Stimulated activated CD8-positive, alpha-beta memory T cell treated with anti-CD3 and anti-CD28 coated beads, Interleukin-7, amount 100 ng/mL, for 1 hour (primary cell): ENCODE measurements at places on chromosomes 5 and 9.

DNA sequence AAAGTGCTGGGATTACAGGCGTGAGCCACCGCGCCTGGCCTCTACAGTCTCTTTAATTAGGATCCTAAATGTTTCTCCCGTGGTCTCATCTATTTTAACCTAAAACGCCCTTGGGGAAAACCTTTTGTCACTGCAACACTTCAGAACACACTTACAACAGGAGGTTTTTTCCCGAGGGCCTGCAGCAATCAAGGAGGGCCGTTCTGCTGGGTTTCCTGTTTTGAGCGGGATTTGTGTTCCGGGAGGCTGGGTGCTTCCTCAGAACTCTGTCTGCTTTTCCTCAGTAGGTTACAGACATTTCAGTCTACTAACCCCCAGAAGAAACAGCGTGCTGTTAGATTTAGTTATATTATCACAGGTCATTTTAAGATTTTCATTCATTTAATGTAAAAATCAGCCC lies 65.4 kb upstream of the IRX4 start:
- no peak for DNase-seq

DNA sequence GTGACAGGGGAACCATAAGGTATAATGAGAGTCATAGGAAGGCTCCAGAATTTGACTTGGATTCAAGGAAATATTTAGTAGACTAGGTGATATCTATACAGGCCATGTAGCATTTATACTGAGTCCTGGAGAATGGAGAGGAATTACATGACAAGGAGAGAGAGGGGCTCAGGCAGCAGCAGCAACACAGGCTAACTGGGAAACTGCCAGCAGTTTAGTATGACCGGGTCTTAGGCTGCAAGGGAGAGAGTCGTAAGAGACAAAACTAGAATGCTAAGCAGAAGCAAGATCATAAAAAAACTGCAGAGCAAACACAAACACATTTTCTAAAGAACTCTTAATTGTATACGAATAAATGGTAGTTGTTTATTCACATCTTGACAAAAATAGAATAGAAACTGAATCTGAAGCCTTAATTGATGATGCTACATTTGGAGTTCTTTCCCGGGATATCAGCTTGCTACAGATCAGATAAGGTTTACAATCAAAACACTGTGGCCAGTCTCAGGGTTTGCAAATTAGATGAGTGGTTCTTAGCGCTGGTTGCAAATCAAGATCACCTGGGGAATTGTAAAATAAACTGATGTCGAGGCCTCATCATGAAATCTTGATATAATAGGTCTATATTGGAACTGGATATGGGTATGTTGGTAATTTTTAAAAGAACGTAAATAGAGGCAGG lies 480.0 kb upstream of the C9orf72 start:
- no peak for DNase-seq

DNA sequence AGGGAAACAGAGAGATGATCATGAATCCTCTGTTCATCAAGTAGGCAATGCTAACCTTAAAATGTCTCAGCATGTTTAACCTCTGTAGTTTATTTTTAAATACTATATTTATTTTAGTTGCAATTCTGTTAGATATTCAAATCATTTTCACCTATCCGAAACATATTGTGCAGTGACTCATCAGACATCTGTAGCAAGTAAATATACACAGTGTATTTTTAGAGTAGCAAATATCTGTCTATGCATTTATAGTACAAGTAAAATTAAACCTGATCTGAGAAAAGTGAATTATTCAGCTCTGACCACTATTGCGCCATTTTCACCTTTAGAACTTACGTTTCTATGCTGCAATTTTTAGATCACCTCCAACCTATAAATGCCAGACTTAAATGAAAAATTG lies 24.3 kb upstream of the TUSC1 start:
- no peak for DNase-seq

- DNase-seq: no peak
Measured at GRCh38 chr5:133732536-133732935, 120.2 kb upstream of the FSTL4 start.

GRCh38 chr9:8232726-8233125 lies 433.1 kb upstream of the DMAC1 start:
- DNase-seq: no peak

DNA sequence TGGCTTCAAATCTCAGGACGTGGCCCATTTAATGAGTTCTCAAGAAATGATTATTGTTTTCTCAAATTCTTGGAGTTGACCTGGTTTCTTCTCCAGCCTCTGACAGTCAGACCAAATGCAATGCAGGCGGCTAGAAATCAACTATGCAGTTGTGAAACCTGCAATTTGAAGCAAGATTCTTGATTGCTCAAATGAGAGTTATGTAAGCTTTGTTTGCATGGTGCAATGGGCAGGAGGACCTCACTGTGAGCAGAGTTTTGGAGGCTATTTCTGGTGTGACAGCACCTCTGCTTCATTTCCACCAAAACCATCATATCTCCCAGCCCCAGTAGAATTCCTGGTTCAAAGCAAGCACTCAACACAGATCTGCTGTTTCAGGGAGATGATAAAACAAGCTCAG lies 500.0 kb upstream of the KLF4 start:
- DNase-seq: no peak

DNA sequence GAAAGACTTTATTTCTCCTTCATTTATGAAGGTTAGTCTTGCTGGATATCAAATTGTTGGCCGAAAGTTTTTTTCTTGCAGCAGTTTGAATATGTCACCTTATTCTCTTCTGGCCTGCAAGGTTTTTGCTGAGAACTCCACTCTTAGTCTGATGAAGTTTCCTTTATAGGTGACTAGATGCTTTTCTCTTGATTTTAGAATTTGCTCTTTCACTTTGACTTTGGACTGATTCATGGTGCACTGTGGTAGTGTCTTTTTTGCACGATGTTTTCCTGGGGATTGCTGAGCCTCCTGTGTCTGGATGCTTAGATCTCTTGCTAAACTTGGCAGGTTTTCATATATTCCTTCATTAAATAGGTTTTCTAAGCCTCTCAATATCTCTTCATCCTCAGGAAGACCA lies 12.4 kb downstream of the AHRR start:
- no peak for DNase-seq

- no peak for DNase-seq
Measured at GRCh38 chr9:133715295-133715865, 22.8 kb downstream of the SARDH start.

- DNase-seq: no peak
Measured at GRCh38 chr5:32848681-32849080, 137.6 kb downstream of the NPR3 start.

DNA sequence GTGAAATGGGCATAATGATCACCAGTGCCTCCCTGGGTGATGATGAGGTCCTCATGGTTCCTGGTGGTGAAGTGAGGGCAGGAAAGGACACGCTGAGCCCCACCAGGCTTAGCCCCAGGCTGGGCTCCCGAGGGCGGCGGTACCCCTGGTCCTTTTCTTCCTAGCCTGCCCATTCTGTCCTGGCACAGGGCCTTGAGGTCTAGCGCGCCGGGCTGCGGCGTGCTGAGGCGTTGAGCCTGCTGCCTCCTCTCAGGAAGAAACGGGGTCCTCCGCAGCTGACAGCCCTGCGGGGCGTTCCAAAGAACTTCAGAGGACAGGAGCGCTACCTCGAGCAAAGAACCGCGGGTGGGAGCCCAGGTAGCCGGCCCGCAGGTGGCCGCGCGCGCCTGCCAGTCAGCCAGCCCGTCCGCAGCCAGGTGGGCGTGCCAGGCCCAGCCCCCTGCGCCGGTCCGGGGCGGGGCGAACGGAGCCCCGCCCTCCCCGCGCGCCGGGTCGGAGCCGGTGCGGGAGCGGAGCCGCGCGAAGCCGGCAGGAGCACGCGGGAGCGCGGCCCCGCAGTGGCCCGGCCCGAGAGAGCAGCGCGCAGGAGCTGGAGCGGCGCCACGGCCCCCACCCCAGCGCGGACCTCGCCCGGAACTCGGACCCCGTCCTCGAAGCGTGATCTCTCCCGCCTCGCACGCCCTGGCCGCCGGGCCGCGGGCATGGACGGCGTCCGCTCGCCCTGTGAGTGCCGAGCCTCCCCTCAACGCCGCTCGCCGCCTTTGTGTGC lies at the start of gene WNK2:
WNK2 (plus strand) TSS at position 477 of the 769 bp plus-strand sequence. CDS start 791 bp downstream, outside the sequence.
- DNase-seq: no peak

DNA sequence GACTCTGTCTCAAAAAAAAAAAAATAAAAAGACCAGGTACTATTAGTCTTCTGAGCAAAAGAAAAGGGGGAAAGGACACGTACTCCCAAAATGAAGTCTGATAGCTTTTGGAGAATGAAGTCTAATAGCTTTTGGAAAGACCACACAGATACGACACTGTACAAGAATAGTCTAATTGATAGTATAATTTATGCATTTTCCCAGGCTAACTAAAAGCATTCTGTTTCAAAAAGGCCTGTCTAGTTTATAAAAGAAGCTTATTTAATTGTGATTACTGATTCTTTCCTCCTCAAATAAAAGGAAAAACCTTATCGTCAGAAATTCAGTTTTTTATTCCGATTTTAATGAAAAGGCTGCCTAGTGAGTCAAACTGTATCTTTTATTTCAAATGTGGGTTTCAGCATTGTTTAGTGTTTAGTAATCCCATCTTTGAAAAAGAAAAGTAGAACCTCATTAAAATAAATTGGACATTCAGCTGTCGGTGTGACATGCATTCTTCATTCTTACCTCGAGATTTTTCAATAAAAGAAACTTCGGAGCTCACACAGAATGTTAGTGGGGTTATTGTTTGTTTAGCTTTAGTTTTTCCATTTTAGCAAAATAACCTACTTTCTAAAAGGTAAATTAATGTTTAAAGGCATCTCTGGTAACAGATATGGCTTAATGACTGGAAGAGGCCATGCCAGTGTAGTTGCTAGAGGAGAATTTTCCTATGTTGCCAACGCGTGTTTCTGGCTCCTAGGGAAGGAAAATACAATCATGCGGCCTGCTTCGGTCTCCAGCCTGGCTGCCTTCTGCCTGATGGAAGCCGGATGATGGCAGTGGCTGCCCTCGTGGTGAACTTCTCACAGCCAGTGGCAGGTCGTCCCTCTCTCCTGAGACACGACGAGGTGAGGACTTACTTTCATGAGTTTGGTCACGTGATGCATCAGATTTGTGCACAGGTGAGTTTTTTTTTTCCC lies 70.0 kb downstream of the NLN start:
- DNase-seq: no peak

GRCh38 chr5:142025637-142026036 lies 12.8 kb upstream of the GNPDA1 start:
- no peak for DNase-seq

DNA sequence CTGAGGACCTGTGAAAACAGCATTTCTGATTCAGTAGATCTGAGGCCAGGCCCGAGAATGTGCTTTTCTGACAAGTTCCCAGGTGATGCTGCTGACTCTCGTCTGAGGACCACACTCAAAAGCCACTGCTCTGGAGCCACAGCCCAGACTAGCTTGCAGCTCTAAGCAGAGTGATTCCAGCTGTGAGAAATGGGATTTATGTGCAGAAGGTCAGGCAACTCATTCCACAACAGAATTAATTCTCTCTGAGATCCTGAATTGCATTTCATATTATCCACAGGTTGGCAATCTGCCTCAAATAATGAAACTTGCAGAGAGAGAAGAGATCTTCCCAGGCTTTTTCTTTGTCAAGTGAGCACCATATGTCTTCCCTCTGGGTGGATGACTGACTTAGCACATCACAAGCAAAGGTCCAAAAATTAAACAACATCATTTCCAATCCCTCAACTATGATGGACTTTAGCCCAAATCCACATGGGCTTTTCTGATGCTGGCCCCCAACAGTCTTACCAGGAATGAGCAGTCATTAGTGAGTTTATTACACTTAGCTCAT lies 140.2 kb downstream of the ALDH1A1 start:
- no peak for DNase-seq

GRCh38 chr5:172172912-172173563 lies 15.0 kb downstream of the STK10 start:
- DNase-seq: no peak

GRCh38 chr9:69313175-69313574 lies 11.8 kb upstream of the ENTREP1 start:
- no peak for DNase-seq

DNA sequence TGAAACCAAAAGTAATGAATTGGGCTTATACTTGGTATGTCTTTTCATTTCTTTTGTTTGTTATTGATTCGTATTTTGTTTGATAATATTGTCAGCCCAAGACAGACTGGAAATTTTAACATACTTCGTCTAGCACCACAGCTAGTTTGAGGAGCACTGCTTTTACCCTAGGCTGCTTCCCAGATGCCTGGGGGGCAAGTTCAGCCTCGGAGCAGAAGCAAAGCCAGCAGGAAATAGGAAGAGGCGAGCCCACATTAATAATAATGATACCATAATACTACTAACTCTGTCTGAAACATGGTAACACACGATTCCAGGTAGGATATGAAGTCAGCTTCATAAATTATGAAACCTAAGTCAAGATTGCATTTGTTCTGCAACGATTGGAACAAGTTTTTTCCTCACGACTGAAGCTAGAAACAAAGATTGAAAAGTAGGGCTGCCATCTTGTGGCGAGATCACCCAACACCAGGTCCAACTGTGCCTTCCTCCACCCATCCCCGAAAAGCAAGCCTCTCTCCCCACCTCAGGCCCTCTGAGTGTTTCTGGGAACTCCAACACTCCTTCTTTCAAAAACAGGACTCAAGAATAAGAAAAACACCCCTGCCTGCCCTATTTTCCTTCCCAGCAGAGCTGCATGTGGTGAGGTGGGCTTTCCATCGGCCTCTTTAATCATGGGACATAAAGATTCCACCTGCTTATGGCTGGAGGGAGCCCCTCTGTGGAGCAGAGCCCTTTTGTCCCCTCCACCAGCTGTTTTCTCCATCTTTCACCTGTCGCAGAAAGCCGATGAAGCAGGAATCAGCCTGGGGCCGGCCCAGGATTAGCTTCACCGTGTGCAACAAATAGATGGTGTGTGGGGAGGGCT lies 236.4 kb downstream of the CAAP1 start:
- DNase-seq: no peak

DNA sequence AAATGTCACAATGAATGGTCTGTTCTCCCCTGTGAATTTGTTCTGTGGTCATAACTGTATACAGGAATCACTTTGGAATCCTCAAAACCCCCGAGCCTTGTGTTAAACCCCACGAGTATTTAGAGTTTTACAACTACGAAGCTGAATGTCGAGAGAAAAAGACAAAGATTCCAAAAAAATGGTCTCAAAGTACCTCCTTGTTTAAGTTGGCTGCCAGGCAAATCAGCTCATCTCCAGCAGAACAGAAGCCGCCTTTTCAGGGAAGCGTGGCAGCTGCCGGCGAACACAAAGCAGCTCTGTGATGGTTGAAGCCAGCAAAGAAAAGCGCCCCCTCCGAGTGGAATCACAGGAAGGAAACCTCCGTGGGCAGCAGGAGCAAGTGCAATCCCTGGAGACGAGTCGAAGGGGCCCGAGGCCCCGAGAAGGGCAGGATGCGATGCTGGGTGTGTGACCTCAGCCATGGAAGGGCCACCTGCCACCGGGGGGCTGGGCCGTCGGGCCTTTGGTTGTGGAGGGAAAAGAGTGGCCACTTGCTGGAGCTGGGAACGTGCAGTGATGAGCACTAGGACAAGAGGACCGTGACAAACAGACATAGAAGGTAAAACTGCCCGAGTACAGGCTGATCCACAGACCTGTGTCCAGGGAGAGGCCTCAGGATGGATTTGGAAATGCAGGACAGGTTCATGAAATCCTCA lies 706.4 kb downstream of the SEMA5A start:
- DNase-seq: no peak

DNA sequence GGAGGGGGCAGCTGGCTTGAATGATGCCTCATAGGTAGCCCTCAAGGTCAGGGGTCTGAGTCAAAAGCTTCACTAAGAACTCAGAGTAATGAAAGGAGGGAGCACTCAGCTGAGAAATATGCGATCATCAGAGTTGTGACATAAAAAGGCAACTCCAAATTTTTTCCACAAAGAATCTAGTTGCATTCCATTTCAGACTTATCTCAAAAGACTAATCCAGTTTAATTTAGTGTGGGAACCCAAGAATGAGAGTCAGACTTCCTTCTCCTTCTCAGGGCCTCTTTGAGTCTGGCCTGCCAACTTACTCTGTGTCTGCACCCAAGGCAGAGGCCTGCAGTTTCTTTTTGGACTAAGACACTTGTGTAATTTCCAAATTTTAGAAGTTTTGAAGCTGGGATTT lies 34.7 kb downstream of the GABRP start:
- no peak for DNase-seq
